ENCODE measurements at places on chromosomes 1 and 21.

GRCh38 chr21:42570362-42570761 is 56.7 kb downstream of the SLC37A1 start:
- no peak for DNase-seq

GRCh38 chr1:58620926-58621325 is 43.9 kb upstream of the TACSTD2 start:
- no peak for DNase-seq

- DNase-seq, result no peak
These were observed 42.2 kb downstream of the SLC35F3 start for GRCh38 chr1:233946724-233947123.

- DNase-seq, result no peak
These were observed 69.3 kb downstream of the FOXD2 start for GRCh38 chr1:47507144-47507543.

GRCh38 chr1:71240656-71241055 is 159.8 kb upstream of the ZRANB2 start:
- DNase-seq, result no peak
